ENCODE measurements at places on chromosomes 2 and 18.

DNA sequence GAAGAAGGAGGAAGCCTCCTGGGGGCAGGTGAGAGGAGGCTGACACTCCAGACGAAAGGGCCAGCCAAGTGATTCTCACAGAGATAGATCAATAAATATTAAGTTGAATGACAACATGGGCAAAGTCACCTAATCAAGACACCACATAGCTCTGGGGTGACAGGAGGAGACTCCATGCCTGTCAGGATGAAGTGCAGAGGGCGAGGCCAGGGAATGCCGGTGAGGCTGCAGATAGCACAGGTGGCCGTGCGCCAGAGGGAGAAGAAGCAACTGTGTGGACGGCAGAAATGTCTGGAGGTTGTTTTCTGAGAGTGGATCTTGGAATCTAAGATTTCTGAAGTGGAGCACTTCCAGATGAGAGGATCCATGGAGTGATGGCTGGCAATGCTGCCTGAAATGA is 71.4 kb downstream of the NAB1 start:
- no peak for DNase-seq

DNA sequence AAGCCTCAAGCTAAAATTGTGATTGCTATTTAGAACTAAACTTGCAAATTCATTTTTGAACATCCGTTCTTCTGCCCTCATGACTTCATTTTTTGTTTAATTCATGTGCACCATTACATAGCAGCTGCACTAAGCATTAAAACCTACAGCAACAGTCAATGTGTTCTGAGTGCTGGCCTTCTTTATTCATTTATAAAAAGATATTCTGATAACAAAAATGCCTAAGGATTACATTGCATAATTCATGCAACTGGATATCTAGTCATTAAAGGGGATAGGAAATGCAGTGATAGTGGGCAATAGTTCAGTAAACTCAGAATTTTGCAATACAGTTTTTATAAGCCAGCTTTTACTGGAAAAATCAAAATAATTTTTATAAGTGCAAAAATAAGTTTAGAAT is 294.4 kb upstream of the EPC2 start:
- no peak for DNase-seq

- no peak for DNase-seq
Observed at GRCh38 chr2:10647441-10647840, 42.3 kb downstream of the NOL10 start.

DNA sequence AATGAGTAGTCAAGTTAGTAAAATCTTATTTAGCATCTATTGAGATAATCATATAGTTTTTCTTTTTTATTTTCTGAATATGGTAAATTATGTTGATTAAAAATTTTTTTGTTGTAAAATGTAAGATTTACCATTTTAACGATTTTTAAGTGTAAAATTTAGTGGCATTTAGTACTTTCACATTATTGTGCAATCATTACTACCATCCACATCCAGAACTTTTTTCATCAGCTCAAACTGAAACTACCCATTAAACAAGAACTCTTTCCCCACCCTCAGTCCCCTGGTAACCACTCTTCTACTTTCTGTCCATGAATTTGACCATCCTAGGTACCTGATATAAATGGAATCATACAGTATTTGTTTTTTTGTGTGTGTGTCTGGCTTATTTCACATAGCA is 11.1 kb downstream of the RAB3GAP1 start:
- no peak for DNase-seq

DNA sequence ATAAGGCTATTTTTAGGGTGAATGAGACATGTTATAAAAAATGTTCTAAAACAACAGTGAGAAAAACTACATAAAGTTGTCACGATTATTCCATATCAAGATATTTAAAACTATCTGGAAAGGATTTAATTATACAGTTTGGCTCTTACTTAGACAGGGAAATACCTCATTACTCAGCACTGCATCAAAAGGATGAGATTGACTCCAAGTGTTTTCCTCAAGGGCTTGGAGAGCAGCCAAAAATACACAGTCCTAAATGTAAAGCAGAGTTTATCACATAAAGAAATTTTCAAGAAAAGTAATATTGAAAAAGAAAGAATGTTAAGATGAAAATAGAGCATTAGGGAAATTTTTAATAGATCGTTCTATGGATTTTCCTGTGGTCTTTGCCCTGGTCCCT is 285.5 kb upstream of the NETO1 start:
- no peak for DNase-seq

- no peak for DNase-seq
Observed at GRCh38 chr2:209713219-209713618, 58.4 kb upstream of the UNC80 start.

DNA sequence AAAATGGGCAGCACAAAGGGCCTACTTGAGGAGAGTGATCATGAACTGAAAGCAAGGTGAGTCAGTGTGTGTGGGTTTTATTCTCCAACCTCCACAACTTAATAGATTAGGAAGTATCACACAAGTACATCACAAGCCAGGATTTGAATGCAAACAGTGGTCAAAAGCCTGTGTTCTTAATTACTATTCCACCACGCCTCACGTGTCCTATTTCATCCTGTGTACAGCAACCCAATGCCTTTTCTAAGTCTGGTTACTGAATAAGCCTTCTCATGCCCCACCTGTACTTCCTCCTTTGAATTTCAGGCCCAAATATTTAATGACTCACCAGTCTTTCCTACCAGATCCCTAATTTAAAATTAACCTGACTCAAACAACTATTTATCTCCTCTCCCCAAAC is 755.7 kb upstream of the SLC8A1 start:
- DNase-seq = no peak

GRCh38 chr2:51782921-51783765 is 751.2 kb upstream of the NRXN1 start:
- DNase-seq = no peak

GRCh38 chr18:48938827-48939204 is 11.9 kb downstream of the SMAD7 start:
- DNase-seq = no peak

DNA sequence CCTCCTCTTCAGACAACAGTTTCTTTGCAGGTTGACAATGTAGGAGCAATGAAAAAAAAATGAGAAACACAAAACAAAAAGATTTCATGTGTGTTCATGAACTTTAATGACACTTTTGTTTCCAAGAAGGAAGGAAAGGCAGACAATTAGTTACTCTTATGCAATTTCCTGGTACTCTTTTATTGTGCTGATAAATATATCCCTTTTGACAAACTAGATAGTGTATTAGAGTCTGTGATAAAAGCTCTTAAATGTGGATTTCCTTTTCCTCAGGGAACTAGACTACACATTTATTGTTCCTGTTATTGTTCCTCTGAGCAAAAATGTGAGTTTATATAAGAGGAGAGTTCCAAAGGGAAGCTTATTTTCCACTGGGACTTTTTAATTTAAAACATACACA is 188.7 kb upstream of the NRXN1 start:
- no peak for DNase-seq

DNA sequence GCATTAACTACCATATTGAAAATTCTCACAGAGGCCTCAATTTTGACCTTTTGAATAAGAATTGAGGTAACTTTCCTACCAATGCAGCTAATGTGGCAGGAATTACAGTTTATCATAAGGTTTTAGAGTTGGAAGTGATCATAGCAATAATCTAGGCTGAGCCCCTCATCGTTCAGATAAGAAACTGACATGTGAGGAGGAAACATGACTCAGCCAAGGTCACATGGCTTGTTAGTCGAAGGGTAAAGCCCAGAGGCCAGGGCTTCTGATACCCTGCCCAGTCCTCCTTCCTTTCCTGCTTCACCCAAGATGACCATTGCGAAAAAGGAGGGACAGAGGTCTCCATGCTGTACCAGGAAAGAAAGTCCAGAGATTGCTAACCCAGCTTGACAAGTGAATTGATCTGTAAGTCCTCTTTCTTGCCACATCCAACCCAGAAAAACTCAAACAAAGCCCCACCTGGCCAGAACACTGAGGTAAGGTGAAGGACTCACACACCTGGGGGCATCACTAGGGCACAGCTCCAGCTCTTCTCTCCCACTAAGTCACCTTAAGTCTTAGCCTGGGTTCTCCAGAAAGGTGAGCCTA is 174.8 kb downstream of the EN1 start:
- DNase-seq = no peak

- no peak for DNase-seq
Observed at GRCh38 chr2:3151153-3151918, 226.3 kb downstream of the EIPR1 start.

DNA sequence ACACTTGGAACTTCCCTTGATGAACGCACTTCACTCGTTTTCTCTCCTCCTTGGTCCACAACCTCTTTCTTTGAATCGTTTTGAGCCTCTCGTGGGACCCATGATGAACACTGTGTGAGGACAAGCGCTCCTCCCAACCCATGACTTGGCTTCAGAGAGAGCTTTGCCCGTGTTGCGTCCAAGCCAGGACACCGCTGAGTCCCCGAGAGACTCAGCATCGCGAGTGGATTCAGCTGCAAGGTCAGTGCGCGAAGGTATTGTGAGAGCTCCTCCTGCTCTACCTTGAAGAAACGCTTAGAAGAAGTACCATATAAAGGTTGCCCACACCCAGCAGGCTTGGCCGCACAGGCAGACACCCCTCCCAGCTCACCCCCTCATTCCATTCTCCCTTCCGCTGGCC is 58.7 kb downstream of the ZNF516 start:
- no peak for DNase-seq

- DNase-seq = no peak
Observed at GRCh38 chr2:214699236-214699635, 110.2 kb downstream of the BARD1 start.

GRCh38 chr2:11168488-11168887 is 13.2 kb downstream of the SLC66A3 start:
- DNase-seq = no peak

- no peak for DNase-seq
Observed at GRCh38 chr18:22952525-22952924, 19.4 kb downstream of the RBBP8 start.

DNA sequence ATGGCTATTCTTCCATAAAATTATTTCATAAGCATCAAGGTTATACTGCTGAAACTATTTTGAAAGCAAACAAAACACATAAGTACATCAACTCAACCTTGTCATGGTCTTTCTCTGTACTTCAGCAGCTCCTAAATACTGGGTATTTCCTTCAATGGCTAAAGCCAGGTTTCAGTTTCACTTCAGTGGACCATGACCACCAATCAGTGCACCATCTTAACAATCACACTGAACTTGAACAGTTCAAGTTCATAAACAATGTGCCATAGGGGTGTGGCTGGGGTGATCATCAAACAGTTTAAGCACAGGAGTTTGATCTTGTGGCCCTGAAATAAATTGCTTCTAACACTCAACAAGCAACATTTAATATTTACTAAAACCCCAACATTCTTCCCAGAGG is 124.1 kb upstream of the FIGN start:
- DNase-seq = peak; percentile 53

- DNase-seq = no peak
Observed at GRCh38 chr2:204207866-204208265, 271.3 kb downstream of the ICOS start.

- no peak for DNase-seq
Observed at GRCh38 chr18:36402765-36403396, 105.4 kb downstream of the FHOD3 start.

GRCh38 chr2:174026122-174026845 is 61.1 kb upstream of the SP3 start:
- no peak for DNase-seq

DNA sequence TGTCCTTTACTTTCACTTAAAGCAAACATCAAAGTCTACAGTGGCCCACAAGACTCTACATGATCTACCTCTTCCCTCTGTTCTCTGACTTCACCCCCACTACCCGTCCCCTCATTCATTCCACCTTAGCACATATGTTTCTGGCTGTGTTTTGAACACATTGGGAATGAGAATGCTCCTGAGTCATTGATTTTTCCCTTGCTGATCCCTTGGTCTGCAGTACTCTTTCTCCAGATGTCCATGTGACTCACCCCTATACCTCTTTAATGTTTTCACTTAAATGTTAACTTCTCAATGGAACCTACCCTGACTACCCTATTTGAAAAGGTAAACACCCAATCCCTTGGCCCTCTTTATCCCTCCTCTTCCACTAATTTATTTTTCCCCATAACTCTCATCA is 30.7 kb upstream of the FRZB start:
- no peak for DNase-seq

- no peak for DNase-seq
Observed at GRCh38 chr2:46340740-46341420, 43.7 kb downstream of the EPAS1 start.

DNA sequence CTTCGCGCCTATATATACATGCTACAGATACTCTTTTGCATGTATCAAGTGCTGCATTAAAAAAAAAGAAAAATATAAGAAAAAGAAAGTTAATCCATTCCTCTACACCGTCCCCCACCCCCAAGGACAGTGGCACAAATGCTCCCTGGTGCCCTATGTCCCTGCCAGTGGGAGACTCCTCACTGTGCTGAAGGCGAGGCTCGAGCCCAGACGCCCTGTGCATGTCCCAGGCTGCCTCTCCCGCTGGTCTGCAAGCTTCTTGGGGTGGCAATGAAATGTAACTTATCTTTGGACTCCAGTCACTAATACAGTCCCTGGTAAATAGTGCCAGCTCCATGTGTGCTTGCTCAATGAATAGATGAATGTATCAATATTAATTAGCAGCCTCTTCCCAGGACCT is 185.6 kb upstream of the SMAD2 start:
- DNase-seq = no peak

DNA sequence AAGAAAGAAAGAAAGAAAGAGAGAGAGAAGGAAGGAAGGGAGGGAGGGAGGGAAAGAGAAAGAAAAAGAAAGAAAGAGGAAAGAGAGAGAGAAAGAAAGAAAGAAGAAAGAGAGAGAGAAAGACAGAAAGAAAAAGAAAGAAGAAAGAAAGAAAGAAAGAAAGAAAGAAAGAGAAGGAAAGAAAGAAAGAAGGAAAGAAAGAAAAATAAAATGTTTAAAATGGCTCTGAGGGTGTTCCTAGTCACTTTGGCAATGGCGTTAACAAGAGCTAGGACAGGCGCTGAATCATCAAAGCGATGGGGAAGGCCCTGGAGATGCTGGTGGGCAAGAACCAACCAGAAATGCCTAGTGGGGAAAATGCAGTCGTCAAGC is 77.8 kb upstream of the GPC1 start:
- no peak for DNase-seq

DNA sequence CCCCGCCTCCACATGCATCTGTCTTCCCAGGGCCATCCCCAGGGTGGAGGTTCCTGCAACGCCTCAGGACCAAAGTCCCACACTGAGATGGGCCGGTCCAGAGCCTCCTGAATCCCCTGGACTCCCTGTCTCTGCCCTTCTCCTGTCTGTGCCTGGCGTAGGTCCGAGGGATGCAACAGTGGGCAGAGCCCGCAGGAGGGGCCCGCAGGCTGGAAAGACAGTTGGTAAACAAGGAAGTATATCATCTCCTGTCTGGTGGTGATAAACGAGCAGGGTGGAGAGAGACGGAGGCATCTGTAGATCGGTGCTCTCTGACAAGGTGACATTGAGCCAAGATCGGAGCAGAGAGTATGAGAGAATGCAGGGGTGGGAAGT is 72.6 kb upstream of the RAB6C start:
- DNase-seq = no peak

GRCh38 chr18:75203416-75204268 is 5.3 kb downstream of the PTGR3 start:
- no peak for DNase-seq

DNA sequence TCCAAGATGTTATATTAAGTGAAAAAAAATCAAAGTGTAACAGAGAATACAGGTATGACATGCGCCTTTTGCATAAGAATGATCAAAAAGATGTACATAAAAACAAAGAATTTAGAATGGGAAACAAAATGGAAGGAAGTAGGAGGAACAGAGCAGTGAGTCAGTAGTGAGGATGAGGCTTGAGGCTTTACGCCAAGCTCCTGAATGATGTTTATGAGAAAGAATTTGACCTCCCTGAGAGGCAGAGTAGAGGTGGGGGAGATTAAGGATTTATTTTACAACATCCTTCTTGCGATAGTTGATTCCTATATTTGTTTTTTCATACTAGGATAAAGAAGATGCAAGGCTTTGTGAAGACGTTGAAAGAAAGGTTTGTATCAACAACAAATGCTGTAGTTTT is 81.4 kb downstream of the DCDC2C start:
- DNase-seq = no peak
